Epithelial cell of esophagus (primary cell): ENCODE measurements at places on chromosomes 4 and X.

GRCh38 chr4:88041626-88042025 is 34.2 kb downstream of the PKD2 start:
- DNase-seq, result no peak

DNA sequence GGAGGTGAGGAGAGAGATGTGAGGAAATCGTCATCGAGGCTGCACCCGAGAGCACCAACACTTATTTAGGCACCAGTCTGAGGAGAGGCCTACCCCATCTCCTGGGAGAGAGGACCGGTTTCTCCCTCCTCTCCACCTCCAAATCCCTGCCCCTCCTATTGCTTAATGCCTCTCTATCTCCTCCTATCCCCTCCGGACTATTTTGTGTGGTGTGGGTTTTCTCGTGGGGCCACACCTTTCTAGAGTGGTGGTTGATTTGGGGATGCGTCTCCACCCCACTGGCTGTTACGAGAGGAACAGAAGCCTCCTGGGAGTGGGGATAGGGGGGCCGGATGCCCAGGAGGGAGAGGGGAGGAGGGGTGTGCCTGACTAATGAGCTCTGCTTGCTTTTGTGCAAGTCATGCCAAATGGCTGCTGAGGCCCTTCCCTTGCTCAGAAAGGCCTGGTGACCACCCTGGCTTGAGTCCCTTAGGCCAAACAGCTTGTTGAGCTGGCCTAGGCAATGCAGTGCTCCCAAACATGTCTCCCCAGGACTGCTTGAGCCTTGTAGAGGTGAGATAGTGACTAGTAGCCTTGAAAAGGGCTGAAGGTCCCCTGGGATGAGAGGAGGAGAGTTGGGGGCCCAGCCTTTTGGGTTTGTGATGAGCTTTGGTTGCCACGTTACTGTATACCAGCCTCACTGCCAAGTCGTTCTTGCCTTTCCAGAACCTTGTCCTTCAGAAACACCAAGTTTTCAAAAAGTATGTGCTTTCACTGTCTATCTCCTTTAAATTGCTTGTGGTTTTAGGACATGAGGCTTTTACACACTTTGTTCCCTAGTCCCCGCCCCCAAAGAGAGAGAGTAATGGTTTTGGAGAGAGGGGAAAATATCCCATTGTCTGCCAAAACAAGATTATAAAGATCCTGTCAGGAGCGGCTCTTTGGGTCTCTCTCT is 1.2 kb downstream of the MSN start:
- DNase-seq, result peak; percentile 73

GRCh38 chr4:56783986-56784385 is 37.5 kb downstream of the SPINK2 start:
- no peak for DNase-seq

GRCh38 chr4:145564540-145564939 is 54.6 kb upstream of the MMAA start:
- DNase-seq, result no peak

GRCh38 chr4:129565214-129565613 is 469.3 kb downstream of the C4orf33 start:
- no peak for DNase-seq

GRCh38 chr4:147655639-147656038 is 28.3 kb downstream of the PRMT9 start:
- no peak for DNase-seq

GRCh38 chr4:141914746-141915145 is 278.4 kb downstream of the IL15 start:
- no peak for DNase-seq

- no peak for DNase-seq
Measured at GRCh38 chr4:24278693-24279092, 305.7 kb downstream of the DHX15 start.

GRCh38 chr4:81204571-81204970 is 10.5 kb downstream of the PRKG2 start:
- DNase-seq, result no peak

DNA sequence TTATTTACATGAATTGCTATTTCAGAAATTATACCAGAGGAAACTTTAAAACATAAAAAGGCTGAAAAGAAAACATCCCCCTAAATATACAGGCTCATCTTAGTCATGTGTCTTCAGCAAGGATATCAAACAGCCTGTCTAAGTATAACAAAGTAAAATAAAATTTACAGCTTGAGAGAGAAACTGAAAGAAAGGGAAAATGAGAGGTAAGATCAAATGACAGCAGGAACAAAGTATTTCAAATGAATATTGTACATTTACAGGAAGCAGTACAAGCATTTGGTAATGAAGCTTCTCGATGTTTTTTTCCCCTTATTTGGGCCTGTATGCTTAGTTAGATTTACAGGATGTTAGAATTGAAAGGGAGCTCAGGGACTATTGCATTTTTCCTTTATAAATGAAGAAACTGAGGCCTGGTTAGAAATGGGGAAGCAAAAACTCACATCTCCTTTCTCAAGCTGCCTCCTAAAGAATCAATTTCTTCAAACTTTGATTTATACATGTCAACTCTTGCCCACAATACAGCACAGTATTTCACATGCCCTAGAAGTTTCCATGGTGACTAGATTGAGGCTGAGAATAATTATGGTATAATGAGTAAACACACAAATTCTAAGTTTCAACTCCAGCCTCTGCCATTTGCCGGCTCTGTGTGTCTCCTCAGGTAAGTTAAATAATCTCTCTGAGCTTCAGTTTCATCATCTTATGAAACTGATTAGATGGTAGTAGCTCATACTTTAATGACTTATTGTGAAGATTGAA is 29.3 kb downstream of the DAPP1 start:
- DNase-seq, result no peak

- peak; percentile 41 for DNase-seq
Measured at GRCh38 chr4:109302361-109303139, at the start of gene COL25A1. Gene COL25A1 (minus strand): TSS chr4:109302658.

DNA sequence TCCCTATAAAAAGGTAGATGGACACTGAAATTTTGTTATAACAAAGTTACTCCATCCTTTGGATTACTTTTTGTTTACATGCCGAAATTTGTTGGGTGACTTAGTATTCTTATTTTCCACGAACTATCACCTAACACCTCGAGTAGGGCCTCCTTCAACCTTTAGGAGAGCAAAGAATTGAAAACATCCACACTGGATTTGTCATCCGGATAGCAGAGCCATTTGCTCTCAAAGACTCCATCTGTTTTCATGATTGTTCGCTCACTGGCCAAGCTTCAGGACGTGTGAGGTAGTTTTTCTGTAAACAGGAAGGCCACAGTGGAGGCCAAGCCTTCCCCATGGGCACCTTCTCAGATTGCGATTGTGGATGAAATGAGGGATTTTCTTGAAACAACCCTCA is at the start of gene ADAD1:
Gene ADAD1, plus strand, starts transcription at position 301 of the 400 bp plus-strand sequence. CDS start 1,059 bp downstream, outside the sequence.
- no peak for DNase-seq

DNA sequence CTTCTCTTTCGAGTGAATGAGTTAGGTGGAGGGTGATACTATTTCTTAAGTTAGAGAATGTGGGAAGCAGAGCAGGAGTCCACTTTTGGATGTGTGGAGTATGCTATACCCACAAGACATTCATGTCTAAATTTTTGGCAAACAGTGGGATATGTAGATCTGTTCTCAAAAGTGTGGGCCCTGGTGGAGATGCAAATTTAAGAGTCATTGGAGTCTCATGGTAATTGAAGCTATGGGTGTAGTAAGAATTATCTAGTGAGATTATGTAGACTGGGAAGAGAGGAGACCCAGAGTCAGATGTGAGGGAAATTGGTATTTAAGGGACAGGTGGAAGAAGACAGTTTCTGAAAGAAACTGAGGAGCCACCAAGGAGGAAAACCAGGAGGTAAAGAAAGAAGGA is 7.0 kb downstream of the CEP135 start:
- DNase-seq, result no peak

DNA sequence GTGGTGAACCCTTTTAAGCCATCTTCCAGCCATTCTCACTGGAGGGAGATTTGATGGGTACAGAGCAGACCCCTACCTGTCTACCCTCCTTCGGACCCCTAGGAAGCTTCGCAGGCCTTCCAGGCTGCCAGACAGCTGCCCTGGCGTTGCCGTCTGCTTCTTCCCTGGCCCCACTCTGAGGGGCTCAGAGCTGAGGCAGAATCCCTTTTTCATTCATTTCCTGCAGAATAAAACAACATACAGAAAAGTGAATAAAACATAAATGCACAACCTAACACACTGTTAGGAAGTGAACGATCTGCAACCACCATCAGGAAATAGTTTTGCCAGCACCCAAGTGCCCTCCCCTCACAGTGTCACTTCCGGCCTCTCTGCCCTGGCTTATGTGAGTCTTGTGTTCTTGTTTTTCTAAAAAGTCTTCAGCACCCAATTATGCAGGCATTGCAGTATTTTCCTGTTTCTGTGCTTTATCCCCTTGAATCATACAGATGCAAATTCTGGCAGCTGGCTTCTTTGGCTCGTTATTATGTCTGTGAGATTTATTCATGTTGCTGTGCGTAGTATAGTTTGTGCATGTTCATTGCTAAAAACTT is 5.6 kb upstream of the ADD1 start:
- peak; percentile 14 for DNase-seq

- DNase-seq, result no peak
Measured at GRCh38 chr4:177185579-177185978, 124.1 kb upstream of the NEIL3 start.

DNA sequence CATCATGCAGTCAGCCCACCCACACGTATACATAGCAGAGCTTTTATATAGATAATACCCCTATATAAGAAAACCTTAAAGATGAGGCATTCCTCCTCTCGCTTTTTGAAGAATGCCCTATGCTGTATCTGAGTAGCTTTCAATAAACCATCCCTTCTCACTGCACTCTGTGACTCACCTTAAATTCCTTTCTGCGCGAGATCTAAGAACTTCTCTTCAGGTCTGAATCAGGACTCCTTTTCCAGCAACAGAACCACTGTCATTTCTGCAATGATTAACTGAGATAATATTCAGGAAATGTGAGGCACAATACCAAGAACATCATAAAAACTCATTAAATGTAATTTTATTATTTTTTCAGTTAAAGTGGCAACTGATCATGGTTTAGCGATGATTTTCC is 76.4 kb upstream of the DCLK2 start:
- peak; percentile 62 for DNase-seq

DNA sequence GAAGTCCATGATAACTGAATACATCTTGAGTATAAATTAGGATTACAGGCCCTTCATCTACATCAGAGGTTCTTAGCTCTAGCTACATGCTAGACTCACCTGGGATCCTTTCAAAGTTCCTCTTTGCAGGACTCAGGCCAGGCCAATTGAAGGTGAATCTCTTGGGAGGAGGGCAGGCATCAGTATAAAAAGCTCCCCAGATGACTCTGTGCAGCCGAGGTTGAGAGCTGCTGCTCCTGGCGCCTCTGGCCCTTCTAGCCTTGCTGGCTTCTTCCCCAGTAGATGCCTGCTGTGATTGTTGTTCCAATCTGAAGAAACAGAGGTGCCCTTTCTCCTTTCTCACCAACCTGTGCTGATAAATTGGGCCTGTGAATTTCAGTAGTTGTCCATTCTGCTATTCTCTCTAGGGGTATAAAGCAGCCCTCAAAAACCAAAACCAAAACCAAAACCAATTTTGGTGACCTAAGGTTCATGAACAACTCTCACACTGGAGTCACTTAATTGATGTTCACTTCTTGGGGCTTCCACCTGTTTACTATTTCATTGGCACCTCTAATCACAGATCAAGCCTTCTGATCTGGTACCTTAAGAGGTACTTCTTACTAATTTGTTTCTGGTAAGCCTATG is 78.7 kb downstream of the SUPT20HL2 start:
- DNase-seq, result no peak

- DNase-seq, result no peak
Measured at GRCh38 chr4:152522245-152522644, 13.6 kb downstream of the FBXW7 start.

GRCh38 chr4:139655116-139655515 is 10.5 kb upstream of the MGST2 start:
- DNase-seq, result peak; percentile 80

DNA sequence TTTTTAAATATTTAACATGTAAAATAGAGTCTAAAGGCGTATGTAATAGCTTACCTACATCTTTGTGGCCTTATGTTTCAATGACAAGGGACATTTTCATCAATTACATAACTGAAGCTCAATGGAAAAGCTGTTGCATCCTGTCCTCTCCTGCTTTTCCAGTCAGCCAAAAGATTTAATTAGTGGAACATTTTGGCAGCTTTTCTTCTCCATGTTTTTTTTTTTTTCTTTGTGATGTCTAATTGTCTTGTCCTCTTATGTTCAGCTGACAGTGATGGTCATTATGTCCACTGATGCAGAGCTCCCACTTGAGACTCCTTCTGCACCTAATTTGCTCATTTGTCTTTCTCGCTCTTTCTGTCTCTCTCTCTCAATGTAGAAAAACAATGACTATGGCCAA is 422.2 kb downstream of the GABRG1 start:
- no peak for DNase-seq

GRCh38 chrX:103629318-103630170 is 769 bp downstream of the TCEAL1 start:
- peak; percentile 48 for DNase-seq

- DNase-seq, result peak; percentile 63
Measured at GRCh38 chr4:92232566-92232965, 71.2 kb upstream of the GRID2 start.

DNA sequence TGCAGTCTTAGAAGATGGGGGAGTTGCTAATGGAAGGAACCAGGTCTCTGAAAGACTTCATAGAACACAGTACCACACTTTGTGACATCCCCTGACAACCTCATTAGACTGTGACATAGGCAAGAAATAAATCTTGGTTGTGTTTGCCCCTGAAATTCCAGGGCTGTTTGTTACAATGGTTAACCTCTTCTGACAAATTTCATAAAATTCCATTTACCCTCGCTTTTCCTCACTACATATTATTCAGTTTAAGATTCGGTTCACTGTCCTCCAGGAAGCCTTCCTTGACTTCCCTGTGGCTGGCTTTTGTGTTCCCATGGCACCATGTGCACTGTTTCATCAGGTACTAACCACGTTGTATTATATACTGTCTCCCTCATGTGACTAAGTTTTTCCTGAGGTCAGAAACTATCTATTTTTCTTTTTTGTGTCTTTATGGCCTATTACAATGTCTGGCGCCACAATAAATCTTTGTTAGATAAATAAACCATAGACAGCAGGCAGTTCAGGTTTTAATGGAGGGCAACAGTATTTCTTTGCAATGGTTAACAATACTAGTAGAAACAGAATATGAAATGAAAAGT is 54.2 kb downstream of the ATXN3L start:
- DNase-seq, result no peak

- DNase-seq, result no peak
Measured at GRCh38 chr4:174544496-174544895, 22.2 kb upstream of the HPGD start.

- peak; percentile 52 for DNase-seq
Measured at GRCh38 chr4:65943076-65943475, 272.8 kb upstream of the EPHA5 start.

DNA sequence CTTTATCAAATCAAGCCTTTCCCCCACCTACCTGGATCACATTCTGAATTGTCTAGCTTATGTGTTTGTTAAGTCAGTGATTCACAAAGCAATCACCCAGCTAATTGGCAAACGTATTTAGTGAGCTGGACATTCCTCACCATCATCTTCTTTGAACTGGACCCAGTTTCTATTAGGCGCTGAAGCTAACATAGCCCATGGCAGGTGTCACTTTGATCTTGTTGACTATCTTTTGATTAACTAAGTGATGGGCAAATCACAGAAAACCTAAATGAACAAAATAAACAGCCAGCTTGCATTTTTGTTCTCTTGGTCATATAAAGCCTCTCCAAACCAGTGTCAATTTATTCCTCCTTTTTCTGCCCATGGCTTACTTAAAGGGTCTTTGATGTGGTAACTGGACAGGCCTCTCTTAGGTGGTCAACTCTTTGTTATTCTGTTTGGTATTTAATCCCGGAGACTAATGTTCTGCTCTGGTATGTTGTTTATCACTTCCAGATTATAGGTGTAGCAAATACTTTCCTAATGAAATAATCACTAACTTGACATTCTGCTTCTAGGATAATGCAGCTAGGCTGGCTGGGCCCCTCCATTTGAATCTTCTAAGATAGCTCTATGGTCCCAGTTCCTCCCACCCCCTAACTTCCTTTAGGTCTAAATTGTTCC is 105.3 kb upstream of the SMIM10 start:
- DNase-seq, result peak; percentile 53
